ENCODE measurements at places on chromosomes 1 and 21.

DNA sequence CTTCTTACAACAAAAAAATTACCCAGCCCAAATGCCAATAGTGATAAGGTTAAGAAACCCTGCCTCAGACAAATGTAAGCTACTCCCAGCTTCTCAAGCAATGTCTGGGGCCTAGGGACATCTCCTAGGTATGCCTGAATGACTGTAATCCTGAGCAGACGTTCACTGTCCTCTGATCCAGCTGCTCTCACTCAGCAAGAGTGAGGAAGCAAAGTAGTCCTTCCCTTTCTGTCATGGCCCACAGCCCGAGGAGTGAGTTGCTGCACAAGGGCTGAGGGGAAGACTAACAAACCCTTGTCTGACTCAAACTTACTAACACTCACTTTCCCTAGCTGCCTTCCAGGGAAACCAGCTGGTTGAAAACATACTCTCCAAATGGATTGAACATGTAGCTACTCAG lies 124.9 kb upstream of the TNFSF4 start:
- no peak for DNase-seq

GRCh38 chr1:234529950-234530237 lies 50.9 kb upstream of the TARBP1 start:
- no peak for DNase-seq

DNA sequence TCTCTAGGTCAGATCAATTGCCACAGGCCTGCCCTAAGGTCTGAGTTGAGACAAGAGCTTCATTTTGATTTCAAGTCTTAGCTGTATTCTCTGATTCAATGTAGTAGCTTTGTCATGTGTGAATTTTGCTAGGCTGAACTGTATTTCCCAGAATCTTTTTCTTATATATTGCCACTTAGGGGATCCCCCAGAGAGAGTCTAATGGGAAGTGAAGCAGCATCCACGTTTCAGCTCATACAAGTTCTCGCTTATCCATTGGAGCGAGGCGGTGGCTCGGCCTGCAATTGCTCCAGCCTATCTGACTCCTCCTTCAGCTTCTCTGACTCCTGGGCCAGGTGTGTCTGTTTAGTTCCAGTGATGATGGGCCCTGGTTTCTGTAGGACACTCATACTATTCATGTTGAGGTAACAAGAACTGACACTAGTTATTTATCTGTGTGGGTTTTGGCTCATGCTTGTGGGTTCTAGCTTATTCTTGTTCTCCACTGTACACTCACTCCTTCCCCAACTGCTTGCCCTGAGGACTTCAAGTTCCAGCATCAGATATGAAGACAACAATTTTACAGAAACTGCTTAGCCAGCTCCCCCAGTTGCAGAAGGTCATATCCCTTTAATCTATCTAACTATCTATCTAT lies 48.2 kb downstream of the TBX19 start:
- DNase-seq = no peak

DNA sequence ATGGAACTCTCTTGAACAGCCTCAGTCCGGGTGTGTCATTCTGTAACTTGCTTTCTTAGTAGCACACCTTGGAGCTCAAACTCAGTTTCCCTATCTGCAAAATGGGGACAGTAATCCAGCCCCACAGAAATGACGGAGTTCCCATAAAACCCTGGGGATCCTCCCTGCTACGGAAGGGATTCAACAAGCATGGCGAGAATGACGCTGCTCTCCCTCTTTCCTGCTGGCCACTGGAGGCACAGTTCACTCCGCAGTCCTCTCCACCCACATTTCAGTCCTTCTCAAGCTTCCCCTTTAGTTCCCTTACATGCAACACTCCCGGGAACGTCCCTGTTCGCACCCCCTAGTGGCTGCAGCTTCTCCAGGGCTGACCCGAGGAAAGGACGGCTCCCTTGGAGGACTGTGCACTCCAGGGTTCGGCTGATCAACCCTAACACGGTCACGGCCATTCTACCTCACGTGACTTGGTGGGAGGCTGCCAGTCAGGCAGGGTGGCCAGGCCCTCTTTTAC lies 20.6 kb downstream of the RUNX3 start:
- no peak for DNase-seq

DNA sequence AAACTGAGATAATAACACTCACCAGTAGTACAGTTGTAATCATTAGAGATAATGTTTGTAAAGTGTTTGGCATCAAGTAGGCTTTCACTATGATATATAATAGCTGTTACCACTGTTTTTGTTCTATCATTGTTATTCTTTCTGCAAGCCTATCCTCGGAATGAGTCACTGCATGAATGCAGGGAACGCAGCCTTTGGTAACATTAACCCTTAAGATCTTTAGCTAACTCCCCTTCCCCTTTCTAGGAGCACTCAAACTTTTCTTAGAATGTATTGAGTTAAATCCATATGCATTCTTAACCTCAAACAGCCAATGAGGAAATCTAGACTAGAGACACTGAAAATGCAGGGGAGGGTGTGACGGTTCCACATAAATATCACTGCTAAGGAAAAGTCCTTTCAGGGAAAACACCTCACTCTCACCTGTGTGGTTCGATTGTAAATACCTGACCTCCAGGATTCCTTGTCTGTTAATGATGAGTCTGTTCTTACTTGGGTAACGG lies 467.3 kb downstream of the SETD4 start:
- no peak for DNase-seq

GRCh38 chr1:19854866-19855265 lies 27.3 kb upstream of the OTUD3 start:
- no peak for DNase-seq

DNA sequence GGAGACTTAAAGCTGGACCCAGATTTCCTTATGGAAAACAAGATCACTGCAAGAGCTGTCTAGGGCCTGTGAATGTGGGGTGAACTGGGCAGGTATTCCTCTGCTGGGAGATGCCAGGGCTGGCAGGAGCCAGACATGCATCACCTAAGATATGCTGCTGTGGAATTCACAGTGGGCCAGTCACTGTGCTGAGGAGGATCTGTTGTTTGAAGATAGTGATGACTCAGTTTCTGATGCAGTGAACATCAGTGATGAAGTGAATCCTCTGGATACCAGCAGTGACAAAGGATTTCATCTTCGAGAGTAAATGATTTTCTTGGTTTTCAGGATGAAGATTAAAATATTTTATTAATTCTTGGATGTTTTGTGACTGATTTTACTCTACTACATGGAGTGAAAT lies 29.9 kb upstream of the CAMSAP2 start:
- DNase-seq = no peak

- DNase-seq = no peak
Observed at GRCh38 chr1:25716320-25716719, 83.7 kb upstream of the SELENON start.

DNA sequence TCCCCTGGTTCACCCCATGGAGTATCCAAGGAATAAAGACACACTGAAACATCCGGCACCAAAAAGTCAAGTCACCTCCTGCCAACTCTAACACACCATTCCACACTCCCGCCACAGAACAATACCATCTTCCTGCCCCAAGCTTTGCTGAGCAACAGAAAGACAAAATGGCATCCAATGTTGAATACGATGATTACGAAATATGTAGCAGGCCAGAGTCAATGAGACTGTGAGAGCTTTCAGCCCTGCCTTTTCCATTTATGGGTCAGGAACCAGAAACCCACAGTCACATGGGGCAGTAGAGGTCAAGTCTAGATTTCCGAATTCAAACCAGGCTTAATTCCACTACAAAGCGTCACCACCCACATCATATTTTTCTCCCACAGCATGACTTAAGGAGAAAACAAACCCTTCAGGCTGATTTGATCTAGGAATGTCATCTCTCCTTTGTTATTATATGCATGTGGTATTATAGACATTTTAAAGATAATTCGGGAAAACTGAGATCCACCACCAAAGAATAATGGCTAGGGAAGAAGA lies 249.8 kb downstream of the SETD4 start:
- no peak for DNase-seq

DNA sequence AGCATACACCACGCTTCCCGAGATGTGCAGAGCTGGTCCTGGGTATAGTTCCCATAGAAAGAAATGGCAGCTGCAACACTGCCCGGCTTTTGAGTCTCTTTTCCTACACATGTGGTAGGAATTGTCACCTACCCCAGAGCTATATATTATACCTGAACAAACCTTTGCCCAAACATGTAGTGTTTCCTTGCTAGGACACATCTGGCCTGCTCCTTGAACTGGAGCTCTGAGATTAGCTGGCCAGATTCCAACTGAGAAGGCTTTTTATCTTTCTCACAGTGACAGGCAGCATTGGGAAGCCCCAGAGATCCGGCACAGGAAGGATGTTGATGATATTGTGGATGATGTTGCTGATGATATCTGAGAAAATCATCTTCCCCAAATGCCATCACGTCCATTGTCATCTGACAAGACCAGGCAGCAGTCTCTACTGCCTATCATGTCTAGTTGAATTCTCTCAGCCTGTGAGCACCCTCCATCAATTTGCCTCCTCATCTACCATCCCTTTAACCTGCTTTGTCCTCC lies 115.0 kb upstream of the SMYD2 start:
- DNase-seq = no peak

Data from forelimb muscle (tissue), 1 donor.